Natural killer cell (primary cell): ENCODE measurements at places on chromosomes 3 and 15. TPM values are rescaled to one million over a fixed set of nuclear protein-coding genes. Genes with fewer than 3 reads are reported as not detected.

- no peaks in the 10 kb centered on the region for H3K4me1 ChIP-seq
- no peak overlapping the region for H3K4me3 ChIP-seq
- no peak for DNase-seq
- no peaks in the 10 kb centered on the region for H3K36me3 ChIP-seq
- H3K27me3 ChIP-seq, result no peaks in the 10 kb centered on the region
- no peak overlapping the region for H3K27ac ChIP-seq
Observed at GRCh38 chr3:70250492-70250891, 61.9 kb downstream of the MDFIC2 start.

DNA sequence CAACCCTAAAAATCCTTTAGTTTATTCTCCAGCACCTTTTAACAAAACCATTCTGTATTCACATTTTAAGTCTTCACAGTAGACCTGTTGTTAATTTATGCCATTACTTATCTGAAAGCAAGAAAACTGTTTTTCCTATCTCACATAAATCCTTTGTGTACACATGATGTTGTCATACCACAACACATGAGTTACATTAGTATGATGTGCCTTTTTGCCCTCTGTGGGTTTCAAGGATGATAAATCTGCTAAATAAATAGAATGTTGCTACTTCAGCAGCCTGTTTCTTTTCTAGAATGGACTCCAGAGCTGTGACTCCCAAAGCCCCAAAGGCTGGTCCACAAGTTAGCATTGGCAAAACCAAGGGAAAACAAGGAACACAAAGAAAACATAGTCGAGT, 151.6 kb downstream of the SERPINI1 start:
- H3K27ac ChIP-seq, result no peak overlapping the region
- H3K4me3 ChIP-seq, result no peak overlapping the region
- no peak for DNase-seq
- H3K4me1 ChIP-seq, result no peaks in the 10 kb centered on the region

DNA sequence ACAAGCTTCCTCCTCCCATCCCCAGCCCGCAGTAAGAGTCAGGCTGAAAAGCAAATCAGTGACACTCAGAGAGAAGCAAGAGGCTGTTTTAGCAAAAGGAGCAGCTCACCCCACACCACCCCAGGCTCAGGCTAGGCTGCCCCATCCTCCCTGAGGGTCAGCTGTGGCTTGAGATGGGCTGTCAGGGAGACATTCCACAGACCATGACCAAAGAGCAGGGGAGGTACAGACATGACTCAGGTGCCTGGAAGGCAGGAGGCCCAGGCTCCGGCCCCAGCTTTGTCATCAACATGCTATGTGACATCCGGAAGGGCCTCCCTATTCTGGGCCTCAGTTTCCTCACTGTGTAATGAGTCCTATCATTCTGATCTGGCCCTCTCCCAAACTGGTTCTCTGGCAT, 24.7 kb downstream of the HCN4 start:
- no peak overlapping the region for H3K27ac ChIP-seq
- no peak for DNase-seq
- H3K4me3 ChIP-seq, result no peak overlapping the region
- H3K4me1 ChIP-seq, result no peaks in the 10 kb centered on the region

CADPS gene
- not detected for total RNA-seq

GRCh38 chr3:40185029-40185695, 124.3 kb upstream of the EIF1B start:
- H3K36me3 ChIP-seq, result no peaks in the 10 kb centered on the region
- DNase-seq, result no peak
- no peak overlapping the region for H3K27ac ChIP-seq
- no peak overlapping the region for H3K4me3 ChIP-seq
- no peaks in the 10 kb centered on the region for H3K4me1 ChIP-seq
- no peaks in the 10 kb centered on the region for H3K27me3 ChIP-seq

- H3K4me3 ChIP-seq, result no peak overlapping the region
- H3K27me3 ChIP-seq, result no peaks in the 10 kb centered on the region
- H3K4me1 ChIP-seq, result no peaks in the 10 kb centered on the region
Observed at GRCh38 chr3:157280786-157281185, 120.8 kb upstream of the CCNL1 start.

SLC12A1 gene
- not detected for total RNA-seq

CEMIP gene
- 0.82 TPM for total RNA-seq

GRCh38 chr3:69806735-69807438, 67.6 kb downstream of the MITF start:
- no peaks in the 10 kb centered on the region for H3K36me3 ChIP-seq
- no peak overlapping the region for H3K4me3 ChIP-seq
- H3K27me3 ChIP-seq, result no peaks in the 10 kb centered on the region

SLC22A14 gene
- not detected for total RNA-seq

- DNase-seq, result no peak
- no peaks in the 10 kb centered on the region for H3K36me3 ChIP-seq
- H3K4me3 ChIP-seq, result peak within 1 kb of the TSS; percentile 41
- no peak within 1 kb of the TSS for H3K27ac ChIP-seq
- H3K27me3 ChIP-seq, result peaks cover 34% of the 10 kb centered on the region
Observed at GRCh38 chr15:77632534-77633133, at the start of gene LINGO1. TSS of gene LINGO1 (minus strand) at chr15:77632912. CDS start at chr15:77632315, 597 bp downstream.

ZIC1 gene
- total RNA-seq, result not detected

P2RY14 gene
- total RNA-seq, result 0.31 TPM

TNIK gene
- 122 TPM for total RNA-seq

ATP10A gene
- total RNA-seq, result 51.2 TPM

- peak overlapping the region; percentile 93 for H3K27ac ChIP-seq
- H3K36me3 ChIP-seq, result peaks cover 12% of the 10 kb centered on the region
- H3K4me1 ChIP-seq, result peaks cover 70% of the 10 kb centered on the region
- H3K27me3 ChIP-seq, result no peaks in the 10 kb centered on the region
- H3K4me3 ChIP-seq, result peak overlapping the region; percentile 82
Observed at GRCh38 chr3:12994607-12995388, 78.4 kb downstream of the IQSEC1 start.

DNA sequence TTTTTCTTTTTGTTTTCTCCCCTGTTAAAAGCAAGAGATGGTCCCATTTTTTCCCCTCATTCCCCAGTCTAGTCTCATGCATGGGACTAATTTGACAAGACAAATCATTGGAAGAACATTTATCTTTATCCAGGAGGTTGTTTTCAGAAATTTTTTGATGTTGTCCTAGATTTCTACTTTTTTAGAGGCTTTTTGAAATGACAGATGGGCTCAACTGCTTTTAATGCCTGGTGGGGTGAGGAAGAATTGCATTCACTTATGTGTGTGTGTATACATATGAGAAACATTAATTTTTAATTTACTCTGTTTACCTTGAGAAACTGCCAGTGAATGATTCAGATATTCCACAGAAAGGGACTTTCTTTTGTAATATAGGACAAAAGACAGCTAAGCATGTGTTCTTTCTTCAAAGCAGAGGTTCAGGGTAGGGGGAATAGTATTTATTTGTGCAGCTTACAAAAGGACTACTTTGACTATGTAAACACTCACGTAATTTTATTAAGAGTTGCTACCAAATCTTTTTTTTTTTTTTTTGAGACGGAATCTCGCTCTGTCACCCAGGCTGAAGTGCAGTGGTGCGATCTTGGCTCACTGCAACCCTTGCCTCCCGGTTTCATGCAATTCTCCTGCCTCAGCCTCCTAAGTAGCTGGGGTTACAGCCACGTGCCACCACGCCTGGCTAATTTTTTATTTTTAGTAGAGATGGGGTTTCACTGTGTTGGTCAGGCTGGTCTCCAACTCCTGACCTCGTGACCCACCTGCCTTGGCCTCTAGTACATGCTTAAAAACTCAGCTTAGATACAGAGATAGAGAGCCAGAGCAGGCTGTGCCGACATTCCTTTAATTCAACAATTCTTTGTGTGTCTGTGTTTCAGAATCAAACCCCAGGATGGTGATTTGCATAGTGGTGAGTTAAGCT, 130.1 kb upstream of the RARB start:
- no peaks in the 10 kb centered on the region for H3K36me3 ChIP-seq
- H3K4me1 ChIP-seq, result no peaks in the 10 kb centered on the region
- H3K27ac ChIP-seq, result no peak overlapping the region
- H3K27me3 ChIP-seq, result no peaks in the 10 kb centered on the region
- H3K4me3 ChIP-seq, result no peak overlapping the region

DNA sequence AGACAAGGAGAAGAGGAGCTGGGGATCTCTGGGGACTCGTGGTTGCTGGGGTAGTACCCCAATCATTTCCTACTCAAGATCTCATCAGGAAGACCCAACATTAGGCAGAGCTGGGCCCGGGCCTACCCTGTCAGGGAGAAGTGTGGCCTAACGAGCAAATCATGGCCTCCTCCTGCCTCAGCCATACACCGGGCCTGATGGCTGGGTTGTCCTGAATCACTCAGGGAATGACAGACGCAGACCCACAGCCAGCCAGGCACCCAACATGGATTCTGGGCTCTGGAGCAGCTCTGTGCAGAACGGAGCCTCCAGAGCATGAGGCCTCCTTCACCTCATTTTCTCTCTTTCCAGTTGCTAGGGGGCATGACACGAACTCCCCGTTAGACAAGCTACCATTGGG, 19.7 kb downstream of the ITGA11 start:
- no peaks in the 10 kb centered on the region for H3K36me3 ChIP-seq
- DNase-seq, result no peak
- H3K4me1 ChIP-seq, result no peaks in the 10 kb centered on the region
- H3K27ac ChIP-seq, result no peak overlapping the region
- H3K4me3 ChIP-seq, result no peak overlapping the region
- H3K27me3 ChIP-seq, result no peaks in the 10 kb centered on the region

DNA sequence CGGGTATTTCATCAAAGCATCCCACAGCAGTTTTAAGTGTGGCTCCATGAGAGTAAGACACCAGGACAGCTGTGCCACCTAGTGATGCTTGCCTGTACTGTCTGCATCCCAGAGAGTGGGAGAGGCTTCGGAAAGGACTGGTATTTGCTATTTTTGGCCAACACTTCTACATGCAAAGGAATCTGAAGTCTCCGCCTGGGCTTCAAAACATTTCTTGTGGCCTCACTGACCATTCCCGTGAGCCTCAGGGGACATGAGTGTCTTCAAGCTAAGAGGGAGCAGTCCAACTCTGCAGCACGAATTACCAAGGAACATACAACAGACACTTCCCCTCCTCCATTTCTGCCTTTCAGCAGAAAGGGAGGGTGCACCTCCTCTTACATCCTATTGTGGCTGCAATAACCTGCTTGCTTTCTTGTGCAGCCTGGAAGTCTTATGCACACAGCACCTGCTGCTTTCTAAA, 177.5 kb downstream of the RORA start:
- no peak overlapping the region for H3K27ac ChIP-seq
- no peaks in the 10 kb centered on the region for H3K27me3 ChIP-seq
- H3K4me3 ChIP-seq, result no peak overlapping the region
- DNase-seq, result peak; percentile 9

GRCh38 chr15:64134345-64134829, 17.1 kb upstream of the SNX22 start:
- H3K36me3 ChIP-seq, result peaks cover 80% of the 10 kb centered on the region
- H3K4me1 ChIP-seq, result no peaks in the 10 kb centered on the region
- DNase-seq, result no peak
- no peak overlapping the region for H3K27ac ChIP-seq
- H3K4me3 ChIP-seq, result no peak overlapping the region
- H3K27me3 ChIP-seq, result no peaks in the 10 kb centered on the region

TRIM42 gene
- not detected for total RNA-seq

GRCh38 chr15:58573270-58573669, 141.5 kb downstream of the LIPC start:
- H3K27me3 ChIP-seq, result no peaks in the 10 kb centered on the region
- H3K36me3 ChIP-seq, result no peaks in the 10 kb centered on the region
- H3K4me1 ChIP-seq, result no peaks in the 10 kb centered on the region

KBTBD8 gene
- 8.6 TPM for total RNA-seq

SLCO2A1 gene
- total RNA-seq, result not detected

GRCh38 chr3:194512895-194513601, 26.2 kb upstream of the ATP13A3 start:
- no peak overlapping the region for H3K27ac ChIP-seq
- no peaks in the 10 kb centered on the region for H3K4me1 ChIP-seq
- no peaks in the 10 kb centered on the region for H3K27me3 ChIP-seq
- H3K4me3 ChIP-seq, result no peak overlapping the region

CCNB2 gene
- total RNA-seq, result 0.47 TPM

DNA sequence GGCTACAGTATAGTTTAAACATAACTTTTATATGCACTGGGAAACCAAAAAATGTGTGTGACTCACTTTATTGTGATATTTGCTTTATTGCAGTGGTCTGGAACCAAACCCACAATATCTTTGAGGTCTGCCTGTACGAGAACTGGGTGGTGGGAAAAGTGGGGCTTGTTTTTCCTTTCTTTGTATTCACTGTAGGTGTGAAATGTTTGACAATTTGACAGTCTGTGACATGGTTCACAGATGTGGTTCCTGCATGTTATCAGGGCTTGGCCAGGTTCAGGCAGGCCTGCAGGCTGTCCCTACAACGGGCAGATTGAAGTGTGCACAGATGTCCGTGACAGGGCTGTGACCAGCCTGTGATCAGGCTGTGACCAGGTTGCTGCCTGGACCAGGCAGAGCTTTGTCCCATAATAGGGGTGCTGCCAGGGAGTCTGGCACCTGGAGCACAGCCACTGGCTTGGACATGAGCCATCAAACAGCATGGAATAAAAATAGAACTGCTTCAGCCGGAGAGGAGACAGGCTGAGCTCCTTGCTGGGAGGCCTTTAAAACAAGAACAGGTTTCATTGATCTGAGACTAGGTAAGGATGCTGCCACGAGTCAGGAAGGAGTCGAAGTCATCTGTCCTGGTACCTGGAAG, 61.0 kb downstream of the KLF13 start:
- no peaks in the 10 kb centered on the region for H3K27me3 ChIP-seq
- peaks cover 60% of the 10 kb centered on the region for H3K4me1 ChIP-seq
- peak overlapping the region; percentile 81 for H3K27ac ChIP-seq
- H3K36me3 ChIP-seq, result no peaks in the 10 kb centered on the region
- peak; percentile 74 for DNase-seq
- peak overlapping the region; percentile 44 for H3K4me3 ChIP-seq

DNA sequence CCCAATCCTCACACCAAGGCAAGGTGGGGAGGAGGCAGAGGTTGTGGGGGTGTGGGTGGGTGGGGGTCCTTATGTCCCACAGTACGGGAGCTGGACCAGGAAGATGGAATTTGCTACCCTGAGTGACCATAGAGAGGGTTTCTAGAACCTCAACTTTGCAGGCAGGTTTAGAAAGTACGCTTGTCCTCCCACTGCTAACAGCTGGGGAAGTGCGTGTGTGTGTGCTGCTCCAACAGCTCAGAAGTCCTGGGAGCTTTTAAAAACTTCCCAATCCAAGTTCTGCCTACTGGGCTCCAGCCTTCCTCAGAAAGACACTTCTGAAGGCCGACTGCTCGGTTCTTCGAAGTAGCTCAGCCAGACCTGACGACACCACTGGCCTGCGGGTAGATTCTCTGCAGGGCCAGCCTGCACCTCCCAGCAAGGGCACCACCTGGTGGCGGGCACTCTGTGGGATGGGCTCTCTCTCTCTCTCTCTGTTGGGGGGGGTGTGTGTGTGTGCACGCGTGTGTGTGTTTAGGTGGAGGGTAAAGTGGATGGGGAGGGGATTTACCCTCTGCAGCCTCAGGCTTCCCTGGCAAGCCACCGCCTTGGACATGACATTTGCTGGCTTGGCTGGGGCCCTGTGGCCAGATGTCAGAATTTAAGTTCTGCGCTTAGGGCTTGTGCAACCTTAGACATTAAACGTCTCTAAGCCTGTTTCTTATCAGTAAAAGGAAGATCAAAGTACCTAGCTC, 15.6 kb downstream of the TMEM158 start:
- H3K27me3 ChIP-seq, result no peaks in the 10 kb centered on the region
- H3K4me1 ChIP-seq, result peaks cover 3% of the 10 kb centered on the region
- H3K4me3 ChIP-seq, result no peak overlapping the region
- H3K27ac ChIP-seq, result no peak overlapping the region
- DNase-seq, result peak; percentile 69
